Activated CD8-positive, alpha-beta memory T cell treated with anti-CD3 and anti-CD28 coated beads for 48 hours (primary cell): ENCODE measurements at places on chromosomes 7 and 10.

GRCh38 chr7:142645777-142646176 lies 103.5 kb upstream of the PRSS1 start:
- DNase-seq, result no peak

DNA sequence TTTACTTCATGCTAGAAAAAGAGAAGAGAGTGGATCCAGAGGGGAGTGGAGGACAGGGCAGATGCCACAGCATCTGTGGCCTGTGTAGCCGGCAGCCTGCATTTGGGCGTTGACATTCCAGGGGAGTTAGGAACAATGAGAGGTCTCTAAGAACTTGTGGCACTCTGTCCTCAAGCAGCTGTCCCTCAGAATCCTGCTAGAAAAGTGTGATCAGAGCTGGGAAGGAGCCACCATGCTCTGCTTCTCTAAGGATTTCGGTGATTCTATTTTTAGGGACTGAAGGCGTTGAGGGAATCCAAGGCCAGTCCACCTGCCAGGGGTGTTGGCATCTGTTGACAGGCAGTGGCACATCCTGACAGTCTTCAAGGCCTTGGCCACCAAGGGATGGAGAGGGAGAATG lies 7.6 kb downstream of the LRIT2 start:
- no peak for DNase-seq

DNA sequence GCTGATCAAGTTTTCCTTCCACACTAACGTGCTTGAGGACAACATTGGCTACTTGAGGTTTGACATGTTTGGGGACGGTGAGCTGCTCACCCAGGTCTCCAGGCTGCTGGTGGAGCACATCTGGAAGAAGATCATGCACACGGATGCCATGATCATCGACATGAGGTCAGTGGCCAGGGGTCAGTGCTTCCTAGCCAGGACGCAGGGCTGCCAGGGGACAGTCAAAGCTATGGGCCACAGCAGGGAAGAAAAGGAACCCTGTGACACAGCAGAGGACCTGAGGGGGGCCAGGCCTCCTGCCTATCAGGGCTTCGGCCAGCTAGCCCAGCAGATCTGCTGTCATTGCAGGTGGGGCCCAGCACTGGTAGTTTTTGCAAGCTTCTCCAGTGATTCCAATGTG lies 5.2 kb downstream of the RBP3 start:
- DNase-seq, result no peak

- no peak for DNase-seq
Observed at GRCh38 chr7:126702242-126703016, 550.3 kb downstream of the GRM8 start.
